Stimulated activated CD8-positive, alpha-beta memory T cell treated with anti-CD3 and anti-CD28 coated beads, Interleukin-7, amount 100 ng/mL, for 24 hours (primary cell): ENCODE measurements at places on chromosomes 4 and X.

DNA sequence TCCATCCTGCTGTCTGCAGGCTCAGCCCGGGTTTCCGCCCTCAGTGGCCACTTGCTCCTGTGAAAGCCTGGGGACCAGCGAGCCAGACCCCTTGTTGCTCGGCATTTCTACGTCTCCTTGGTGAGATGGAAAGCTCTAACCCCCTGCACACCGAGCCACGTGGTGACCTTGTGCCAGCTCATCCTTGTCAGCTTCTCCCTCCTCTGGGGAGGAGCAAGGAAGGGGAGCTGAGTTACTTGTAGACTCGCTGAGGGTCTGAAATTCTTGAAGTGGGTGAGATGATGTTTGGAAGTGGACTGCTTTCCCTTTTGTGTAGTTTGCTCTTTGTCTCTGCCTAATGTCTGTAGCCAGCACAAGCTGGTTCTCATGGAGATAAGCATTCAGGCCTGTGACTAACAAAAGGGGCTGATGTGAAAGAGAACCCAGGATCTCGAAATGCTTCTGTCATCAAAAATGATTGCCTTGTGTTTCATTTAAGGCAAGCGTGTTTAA, 29.3 kb downstream of the RGS12 start:
- DNase-seq: no peak

DNA sequence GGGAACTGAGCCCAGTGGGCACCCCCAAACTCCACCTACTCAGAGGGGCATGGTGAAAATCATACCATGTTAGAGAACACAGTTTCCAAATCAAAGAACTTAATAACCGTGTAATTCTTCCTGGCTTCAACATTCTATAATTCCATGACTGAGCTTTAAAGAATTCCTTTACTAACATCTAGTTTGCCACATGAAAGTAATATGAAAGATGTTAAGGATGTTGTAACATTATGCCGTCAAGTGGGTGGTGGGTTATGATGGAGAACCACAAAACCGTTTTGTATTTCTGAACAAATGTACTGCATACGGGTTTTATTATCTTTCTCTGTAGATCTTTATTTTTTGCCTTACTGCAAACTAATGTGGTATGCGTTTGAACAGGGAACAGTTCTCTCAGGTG, 549.0 kb upstream of the MAGEB2 start:
- no peak for DNase-seq

DNA sequence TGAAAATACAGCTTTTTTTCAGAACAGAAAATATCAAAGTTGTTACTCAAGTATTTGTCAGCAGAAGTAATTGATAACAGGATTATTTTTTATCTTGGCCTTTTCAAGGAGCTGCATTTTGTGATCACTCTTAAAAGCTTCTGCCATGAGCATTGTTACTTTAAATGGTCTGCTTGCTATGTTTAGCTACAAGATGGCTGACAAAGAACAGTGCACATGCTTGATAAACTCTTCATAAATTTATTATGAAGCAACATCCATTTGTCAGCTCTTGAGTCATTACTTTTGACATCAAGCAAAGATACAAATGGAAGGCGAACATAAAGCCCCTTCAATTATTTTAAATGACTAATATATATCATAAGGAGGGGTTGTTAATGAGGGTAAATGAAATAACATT, 205.4 kb upstream of the RPS6KA3 start:
- no peak for DNase-seq

DNA sequence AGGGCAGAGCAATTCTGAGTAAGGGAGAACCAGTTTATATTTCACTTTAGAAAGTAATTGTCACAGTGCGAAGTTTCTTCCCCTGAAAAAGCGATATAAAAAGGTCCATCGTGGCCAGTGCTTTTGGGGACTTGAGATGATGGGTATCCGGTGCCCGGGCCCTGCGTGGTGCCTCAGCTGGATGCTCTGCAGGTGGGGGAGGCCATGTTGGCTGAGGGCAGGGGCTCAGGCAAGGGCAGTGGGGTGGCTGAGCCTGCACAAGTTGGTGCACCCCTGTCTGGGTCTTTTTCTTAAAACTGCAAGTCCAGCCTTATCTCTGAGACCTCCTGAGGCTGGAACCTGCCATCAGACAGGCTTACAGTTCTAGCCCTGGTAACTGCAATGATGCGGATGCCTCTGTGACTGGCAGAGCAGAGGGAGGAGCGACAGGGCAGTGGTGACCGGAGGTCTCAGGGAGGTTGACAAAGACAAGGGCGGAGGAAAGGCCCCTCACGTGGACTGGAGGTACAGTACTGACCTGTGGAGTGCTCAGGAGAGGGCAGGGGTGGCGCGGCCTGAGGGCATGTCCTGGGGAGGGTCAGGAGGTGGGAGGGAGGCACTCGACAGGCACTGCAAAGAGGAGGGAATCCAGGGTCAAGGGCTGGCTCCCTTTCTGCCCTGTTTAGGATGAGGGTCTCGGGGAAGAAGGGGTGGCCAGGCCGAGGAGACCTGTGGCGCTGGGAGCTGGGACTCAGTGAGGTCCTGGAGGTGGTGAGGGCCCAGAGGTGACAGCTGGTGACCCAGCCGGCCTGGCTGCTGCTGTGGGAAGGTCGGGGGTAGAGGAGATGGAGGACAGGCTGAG, 1.8 kb downstream of the RGS12 start:
- no peak for DNase-seq

DNA sequence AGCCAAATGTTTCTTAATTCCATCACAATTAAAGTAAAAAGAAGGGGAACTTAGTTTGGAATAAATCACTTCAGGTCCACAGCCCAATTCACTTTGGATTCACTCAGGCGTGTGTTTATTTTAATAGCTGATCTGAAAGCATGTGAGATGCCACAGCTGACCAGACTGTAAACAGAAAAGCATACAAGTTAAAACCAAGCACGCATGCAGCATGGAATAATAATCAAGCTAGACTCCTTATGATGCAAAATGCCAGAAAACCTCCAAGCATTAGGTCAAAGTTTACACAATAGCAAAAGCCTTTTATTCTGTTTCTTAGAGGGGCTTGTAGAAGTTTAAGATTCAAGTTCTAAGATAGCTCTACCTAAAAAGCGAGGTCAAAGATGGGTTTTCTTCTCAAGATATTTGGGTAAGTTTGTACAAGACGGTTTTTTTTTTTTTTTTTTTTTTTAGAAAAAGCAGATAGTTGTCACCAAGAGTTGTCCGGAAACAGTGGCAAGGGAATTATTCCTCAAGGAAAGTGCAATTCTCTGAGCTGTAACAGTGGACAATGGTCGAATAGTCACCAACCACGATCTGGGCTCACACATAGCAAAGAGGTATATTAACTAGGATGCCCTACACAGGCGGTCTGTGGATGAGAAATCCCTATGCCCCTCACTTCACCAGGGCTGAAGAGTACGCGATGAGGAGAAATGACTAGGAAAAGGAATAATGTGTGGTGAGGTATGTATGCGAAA, 763 bp upstream of the PRRG1 start:
- no peak for DNase-seq

GRCh38 chr4:76002176-76002575, 5.1 kb downstream of the CXCL9 start:
- DNase-seq: no peak

DNA sequence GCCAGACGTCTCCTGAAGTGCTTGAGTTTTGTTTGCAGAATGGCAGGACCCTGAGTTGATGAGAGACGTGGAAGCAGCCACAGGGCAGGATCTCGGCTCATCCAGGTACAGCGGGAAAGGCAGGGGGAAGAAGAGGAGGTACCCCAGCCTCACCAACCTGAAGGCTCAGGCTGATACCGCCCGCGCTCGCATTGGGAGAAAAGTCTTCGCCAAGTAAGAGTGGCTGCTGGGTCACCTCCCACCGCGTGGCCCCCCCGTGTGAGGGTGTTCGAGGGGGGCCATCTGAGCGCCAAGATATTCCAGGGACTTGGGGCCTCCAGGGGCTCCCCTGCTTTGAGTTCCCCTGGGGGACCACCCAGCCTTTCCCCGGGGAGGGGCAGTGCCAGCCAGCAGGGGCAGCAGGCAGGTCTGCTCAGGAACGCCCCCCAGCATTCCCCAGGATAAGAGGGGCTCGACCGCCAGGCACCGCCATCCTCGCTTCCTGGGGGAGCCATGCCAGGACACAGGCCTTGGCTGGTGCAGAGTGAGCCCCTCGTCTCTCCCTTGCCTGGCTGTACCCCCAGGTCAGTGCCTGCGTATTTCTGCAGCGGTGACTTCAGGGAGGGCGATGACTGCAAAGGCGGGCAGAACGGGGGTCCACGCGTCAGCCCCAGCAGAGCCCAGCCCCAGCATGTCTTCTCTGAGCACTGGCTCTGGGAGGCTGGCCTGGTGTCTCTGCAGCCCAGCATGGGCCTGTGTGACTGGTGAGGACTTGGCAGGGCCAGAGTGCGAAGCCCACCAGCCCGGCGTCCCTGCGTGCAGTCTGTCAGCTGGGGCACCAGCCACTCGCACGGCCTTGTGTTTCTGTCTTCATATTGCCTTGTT, 22.3 kb downstream of the NKX1-1 start:
- no peak for DNase-seq

- no peak for DNase-seq
Observed at GRCh38 chr4:100591161-100591876, 73.5 kb upstream of the EMCN start.

GRCh38 chrX:123835661-123836371, 24.0 kb upstream of the XIAP start:
- DNase-seq: no peak

GRCh38 chr4:118877797-118878196, 10.9 kb upstream of the SYNPO2 start:
- DNase-seq: no peak

DNA sequence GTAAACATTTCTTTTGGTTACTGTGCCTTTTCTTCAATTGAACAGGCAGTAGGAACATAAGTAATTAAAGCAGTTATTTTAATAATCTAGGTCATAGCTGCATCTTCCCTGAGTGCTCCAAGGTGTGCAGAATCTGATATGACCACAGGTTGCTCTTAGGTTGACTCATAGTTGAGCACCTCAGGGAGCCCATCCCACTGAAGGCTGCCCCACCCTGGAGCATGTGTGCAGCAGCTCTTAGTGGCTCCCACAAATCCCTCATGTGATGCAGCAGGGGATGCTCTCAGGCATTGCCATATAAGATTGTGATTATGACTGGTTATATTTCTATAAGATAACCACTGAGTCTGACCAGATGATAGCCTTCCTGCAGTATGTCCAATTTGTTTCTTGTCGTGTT, 72.3 kb downstream of the ZNF518B start:
- no peak for DNase-seq

- DNase-seq: no peak
Observed at GRCh38 chrX:96590403-96590802, 94.2 kb upstream of the DIAPH2 start.

GRCh38 chrX:111521169-111521568, 9.7 kb downstream of the SERTM2 start:
- no peak for DNase-seq

DNA sequence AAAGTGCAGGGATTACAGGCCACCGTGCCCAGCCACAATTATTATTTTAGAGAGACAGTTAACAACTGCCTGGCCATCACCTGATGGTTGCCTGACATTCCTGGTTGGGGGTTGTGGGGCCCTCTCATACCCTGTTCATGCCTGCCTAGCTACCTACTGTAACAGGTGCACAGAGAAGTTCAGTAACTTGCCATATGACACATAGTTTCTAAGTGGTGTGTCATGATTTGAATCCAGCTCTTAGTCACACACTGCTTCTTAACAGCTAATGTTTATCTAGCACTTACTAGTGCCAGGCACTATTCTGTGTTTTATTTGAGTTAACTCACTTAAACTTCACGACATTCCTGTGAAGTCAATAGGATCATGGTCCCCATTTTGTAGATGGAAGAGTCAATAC, 122.7 kb upstream of the JADE1 start:
- no peak for DNase-seq

- no peak for DNase-seq
Observed at GRCh38 chr4:103497692-103498091, 222.1 kb downstream of the TACR3 start.
